ENCODE measurements at places on chromosomes 13 and 19.
A peak's percentile ranks its signal among the peaks of the same experiment; 100 is the strongest.

DNA sequence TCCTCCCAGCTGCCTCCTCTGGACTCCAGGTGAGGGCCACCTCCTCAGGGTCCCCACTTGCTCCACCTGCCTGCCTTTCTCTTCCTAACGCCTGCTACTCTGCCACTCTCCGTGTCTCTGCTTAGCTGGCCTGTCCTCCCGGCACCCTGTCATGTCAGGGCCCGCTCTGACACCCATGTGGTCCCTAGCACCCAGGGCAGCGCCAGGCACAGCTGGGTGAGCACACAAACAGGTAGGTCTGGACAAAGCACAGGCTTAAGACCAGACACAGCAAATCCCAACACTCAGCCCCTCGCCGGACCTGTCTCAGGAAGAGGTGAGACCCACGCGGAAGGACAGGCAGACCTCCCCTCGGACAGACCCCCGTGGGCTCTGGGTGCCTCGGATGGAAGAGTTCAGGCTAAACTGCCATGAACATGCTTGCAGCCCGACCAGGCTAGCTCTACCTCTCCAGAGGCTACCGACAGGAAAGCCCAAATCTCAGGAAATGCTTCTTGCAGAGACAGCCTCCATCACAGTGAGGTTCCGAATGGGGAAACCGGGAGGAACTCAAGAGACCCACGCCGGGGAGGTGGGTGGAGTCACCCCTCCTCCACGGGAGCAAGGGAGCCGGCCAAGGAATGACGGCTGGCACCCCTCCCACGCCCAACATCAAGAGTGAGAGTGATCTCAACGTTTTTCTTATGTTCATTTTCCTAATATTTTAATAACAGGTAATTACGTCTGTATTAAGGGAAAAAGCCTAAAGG is 12.5 kb downstream of the ZNF787 start:
- DNase-seq = no peak

DNA sequence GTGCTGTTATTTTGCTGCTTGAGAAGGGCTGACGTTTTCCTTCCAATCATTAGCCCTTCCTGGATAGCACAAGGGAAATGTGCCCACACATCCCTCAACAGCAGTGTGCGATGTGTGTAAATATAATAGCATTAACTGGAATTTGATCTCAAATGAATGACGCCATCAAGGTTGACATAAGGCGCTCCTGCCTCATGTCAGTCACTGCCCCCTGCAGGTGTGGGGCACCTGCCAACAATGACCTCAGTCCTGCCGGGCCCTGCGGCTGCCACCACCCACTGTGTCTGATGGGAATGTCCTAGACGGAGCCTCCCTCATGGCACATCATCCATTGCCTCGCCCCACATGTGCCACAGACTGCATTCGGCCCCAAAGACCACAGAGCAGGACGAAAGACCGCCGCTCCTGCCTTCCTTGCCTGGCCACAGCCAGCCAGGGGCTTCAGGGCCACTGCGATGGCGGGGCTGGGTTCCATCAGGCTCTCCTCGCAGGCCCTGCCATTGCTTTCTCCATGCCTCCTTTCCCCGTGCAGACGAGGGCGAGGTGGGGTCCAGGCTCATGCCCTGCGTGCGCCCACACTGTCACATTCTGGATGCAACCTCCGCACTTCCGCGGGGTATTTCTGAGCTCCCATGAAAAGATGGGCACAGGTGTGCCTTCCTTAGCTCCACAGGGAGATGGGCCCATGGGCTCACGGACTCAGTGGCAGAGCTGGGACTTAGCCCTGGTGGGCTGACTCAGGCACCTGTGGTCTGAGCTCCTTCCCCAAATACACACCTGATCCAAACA is 146.7 kb downstream of the SOX1 start:
- DNase-seq = peak; percentile 100

GRCh38 chr13:99614465-99614885 is 113.2 kb downstream of the TM9SF2 start:
- DNase-seq = peak; percentile 59

- DNase-seq = no peak
Observed at GRCh38 chr19:1956868-1957492, 16.0 kb downstream of the CSNK1G2 start.

GRCh38 chr13:72437458-72437857 is 290.0 kb downstream of the MZT1 start:
- DNase-seq = no peak

GRCh38 chr13:76035711-76036110 is 399.6 kb downstream of the LMO7 start:
- no peak for DNase-seq

- DNase-seq = no peak
Observed at GRCh38 chr13:85671336-85671735, 127.9 kb downstream of the SLITRK6 start.

All from NCI-H69 (cell line).